ENCODE measurements at places on chromosomes 5 and 9. TPM values are rescaled to one million over a fixed set of nuclear protein-coding genes. Genes with fewer than 3 reads are reported as not detected.

CFAP90 gene
- polyA plus RNA-seq, result 4.8 TPM

SEMA5A gene
- polyA plus RNA-seq, result 35.6 TPM

SEC24A gene
- polyA plus RNA-seq, result 22.2 TPM

NRARP gene
- polyA plus RNA-seq, result 8.5 TPM

ANKRD18B gene
- polyA plus RNA-seq, result 0.79 TPM

CD14 gene
- polyA plus RNA-seq, result 6.0 TPM

MYO10 gene
- 36.5 TPM for polyA plus RNA-seq

SCGB3A2 gene
- 0.28 TPM for polyA plus RNA-seq

SARDH gene
- polyA plus RNA-seq, result 15.3 TPM

CARD6 gene
- polyA plus RNA-seq, result 2.5 TPM

CDH10 gene
- polyA plus RNA-seq, result 10.9 TPM

DHX29 gene
- polyA plus RNA-seq, result 41.4 TPM

TMEM215 gene
- 0.54 TPM for polyA plus RNA-seq

TNFSF8 gene
- polyA plus RNA-seq, result 0.59 TPM

All from left renal cortex interstitium (tissue), 4 donors.